ENCODE measurements at places on chromosomes 4 and X.
A peak's percentile ranks its signal among the peaks of the same experiment; 100 is the strongest.

DNA sequence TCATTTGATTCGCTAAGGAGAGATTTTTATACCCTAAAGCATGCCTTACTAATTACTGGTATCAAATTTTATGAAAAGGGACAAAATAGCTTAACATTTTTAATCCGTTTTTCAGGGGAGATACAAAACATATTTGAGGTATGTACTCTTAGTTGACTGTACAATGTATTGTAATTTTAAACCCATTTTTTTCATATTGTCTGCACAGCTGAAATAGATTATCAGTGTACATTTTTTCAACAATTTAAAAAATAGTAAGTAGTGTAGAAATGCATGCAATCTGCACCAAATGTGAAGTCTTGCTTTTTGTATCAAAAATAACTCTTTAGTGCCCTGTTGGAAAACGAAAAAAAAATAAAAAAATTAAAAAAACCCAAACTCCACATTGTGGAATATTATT, 82.2 kb downstream of the TENM3 start:
- no peak for DNase-seq

GRCh38 chrX:7146703-7147412, 654 bp upstream of the STS start:
- no peak for DNase-seq

DNA sequence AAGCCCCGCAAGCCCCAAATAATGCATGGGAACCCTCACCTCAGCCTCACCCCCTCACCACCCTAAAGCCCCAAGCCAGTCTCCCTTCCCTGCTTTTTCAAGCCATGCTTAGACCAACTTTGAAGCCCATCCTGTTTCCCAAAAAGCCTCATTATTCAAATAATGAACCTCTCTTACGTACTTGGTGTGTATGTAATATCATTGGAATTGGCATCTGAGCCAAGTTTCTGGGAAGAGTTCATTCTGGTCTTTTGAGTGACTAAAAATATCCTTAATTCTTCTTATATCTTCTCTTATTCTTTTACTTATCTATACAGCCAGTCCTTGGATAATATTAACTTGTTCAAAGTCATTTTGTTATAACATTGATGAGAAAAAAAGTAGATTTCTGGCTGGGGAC, 875.8 kb upstream of the SLIT2 start:
- no peak for DNase-seq

GRCh38 chr4:142336251-142336934, 509.7 kb downstream of the INPP4B start:
- DNase-seq = no peak

DNA sequence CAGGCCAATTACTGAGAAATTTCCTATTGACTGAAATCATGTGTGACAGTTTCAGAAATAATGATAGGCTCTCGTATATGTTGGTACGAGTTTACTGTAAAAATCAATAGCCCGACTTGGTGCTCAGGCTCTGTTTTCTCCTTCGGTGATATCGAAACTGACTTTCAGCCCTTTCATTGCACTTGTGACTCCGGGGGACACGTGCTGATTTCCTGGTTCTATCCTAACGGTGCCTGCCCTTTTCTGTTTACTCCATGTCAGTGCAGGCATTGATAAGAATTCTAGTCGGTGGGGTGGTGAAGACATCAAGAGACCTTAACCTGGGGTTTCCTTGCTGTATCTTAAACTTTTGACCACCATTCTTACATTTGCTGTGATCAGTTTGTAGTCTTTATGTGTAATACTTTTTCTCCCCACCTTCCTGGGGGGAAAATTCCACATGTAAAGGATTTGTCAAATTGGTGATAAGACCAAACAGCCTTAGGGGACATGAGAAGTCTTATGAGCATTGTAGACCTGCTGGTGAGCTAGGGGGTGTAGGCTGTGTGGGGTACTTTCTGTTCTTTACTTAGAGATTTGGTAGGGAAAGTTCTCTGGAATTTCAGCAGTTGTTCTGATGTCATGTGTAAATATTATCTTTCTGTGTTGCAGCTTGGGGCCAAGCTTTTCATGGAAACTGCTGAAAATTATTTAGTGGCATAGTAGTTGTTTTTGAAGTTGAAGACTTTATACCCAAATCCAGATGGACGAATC, 52.7 kb downstream of the TMEM131L start:
- DNase-seq = no peak

GRCh38 chrX:319579-320125, 1.1 kb upstream of the GTPBP6 start:
- no peak for DNase-seq

GRCh38 chr4:140105436-140105835, 48.5 kb downstream of the MAML3 start:
- DNase-seq = no peak

- no peak for DNase-seq
Observed at GRCh38 chr4:22573198-22573597, 57.3 kb upstream of the ADGRA3 start.

- DNase-seq = no peak
Observed at GRCh38 chrX:13863324-13863723, 46.4 kb upstream of the GPM6B start.

DNA sequence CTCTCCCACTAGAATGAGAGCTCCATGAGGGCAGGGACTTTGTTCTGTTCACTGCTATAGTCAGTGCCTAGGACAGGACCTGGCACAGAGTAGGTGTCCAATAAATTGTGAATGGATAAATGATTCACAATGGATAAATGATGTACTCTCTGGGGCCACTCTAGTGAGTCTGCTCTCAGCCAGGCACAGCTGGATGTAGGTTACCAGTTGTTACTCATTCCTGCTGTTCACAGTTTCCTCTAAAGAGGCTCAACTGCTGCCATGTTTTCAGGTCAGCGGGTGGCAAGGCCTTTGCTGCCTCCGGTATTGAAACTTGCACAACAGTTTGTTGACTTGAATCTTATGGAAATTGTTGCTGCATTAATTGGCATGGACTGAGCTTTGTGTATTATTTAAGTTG, 99.1 kb downstream of the NHSL2 start:
- DNase-seq = no peak

DNA sequence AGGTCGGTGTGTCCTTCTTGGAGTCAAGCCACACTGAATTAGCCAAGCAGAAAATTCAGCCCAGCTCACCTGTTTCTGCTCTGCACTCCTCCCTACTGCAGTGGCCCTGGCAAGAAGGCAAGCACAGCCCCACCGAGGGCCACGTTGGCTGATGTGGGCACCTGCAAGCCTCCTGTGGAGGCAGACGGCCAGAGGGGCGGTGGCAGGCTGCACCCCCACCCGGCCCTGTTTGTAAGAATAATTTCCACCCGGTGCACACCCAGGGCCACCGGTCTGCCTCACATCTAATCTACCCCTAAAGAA, 18.8 kb downstream of the PPP2R2C start:
- DNase-seq = no peak

DNA sequence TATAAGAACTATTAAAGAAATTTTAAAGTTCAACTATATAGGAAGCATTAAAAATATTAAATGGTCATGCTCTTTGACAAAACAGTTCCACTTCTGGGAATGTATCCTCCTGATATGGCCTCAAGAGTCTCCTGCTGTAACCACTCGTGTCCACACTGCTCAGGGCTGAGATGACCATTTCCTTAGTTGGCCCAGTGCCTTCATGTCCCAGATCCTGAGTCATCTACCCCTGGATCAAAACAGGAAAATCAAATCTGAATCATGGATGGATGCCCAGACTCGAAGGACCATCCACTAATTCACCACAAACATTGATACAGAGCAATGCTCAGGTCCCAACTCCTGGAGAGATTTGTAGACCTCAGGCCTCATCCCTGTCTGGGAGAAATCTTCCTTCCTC, 44.7 kb downstream of the GPRASP3 start:
- no peak for DNase-seq

- no peak for DNase-seq
Observed at GRCh38 chrX:21166272-21166982, 207.8 kb upstream of the CNKSR2 start.

DNA sequence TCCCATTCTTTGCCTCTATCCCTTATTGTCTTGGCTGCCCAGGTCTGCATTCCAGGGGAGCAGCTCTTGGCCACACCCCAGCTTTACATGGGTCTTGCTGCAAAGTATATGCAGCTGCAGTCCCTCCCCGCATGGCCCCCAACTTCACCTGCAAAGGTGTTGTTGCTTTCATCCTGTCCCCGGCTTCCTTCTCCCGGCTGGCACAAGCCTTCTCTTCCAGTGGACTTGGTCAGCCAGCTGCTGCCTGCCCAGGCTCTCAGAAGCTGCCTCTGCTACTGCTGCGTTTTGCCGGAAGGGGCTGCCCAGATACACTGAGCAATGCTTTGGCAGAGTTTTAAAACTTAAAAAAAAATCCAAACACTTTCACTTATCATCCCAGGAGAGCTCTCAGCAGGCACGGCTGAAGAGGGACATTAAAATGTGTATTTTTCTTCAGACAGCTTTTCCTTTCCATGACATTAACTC, 121.2 kb upstream of the PDLIM3 start:
- DNase-seq = no peak

GRCh38 chr4:40325406-40326019, 9.6 kb upstream of the CHRNA9 start:
- peak; percentile 40 for DNase-seq

- DNase-seq = no peak
Observed at GRCh38 chrX:3576886-3577501, 136.5 kb downstream of the PRKX start.

- DNase-seq = no peak
Observed at GRCh38 chr4:94932366-94932765, 174.6 kb downstream of the BMPR1B start.

DNA sequence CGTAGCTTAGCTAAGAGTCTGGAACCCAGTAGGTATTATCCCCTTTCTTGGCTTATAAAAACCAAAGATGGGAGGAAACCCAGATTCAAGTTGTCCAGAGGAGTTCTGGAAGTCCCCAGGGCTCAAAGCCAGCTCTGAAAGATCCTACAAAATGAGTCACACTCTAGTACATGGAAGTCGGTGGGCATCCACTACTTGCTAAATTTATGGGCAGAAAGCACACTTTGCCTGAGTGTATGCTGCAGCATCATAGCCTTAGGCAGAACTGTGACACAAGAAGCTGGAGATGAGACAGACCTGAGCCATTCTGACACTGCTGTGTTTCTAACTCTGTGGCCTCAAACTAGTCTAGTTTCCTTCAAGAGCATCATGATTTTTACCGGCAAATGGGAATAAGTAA, 429.3 kb downstream of the AFF2 start:
- no peak for DNase-seq

DNA sequence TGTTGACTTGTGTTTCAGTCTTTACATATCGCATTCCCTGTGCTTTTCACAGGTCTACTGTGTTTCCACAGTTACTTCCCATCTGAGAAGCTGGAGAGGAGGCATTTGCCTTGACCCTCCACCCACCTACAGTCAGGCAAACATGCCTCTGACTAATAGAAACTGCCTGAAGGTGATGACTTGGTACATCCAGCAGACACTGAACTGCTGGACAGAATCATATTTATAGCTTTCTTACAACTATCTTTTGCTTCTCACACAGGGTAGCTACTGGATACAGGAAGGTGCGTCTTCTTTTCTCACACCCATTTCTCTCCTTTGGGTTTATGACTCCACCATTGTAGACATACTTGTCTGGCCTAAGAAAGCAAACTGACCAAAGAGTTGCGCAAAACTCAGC, 58.0 kb downstream of the VGLL1 start:
- no peak for DNase-seq

DNA sequence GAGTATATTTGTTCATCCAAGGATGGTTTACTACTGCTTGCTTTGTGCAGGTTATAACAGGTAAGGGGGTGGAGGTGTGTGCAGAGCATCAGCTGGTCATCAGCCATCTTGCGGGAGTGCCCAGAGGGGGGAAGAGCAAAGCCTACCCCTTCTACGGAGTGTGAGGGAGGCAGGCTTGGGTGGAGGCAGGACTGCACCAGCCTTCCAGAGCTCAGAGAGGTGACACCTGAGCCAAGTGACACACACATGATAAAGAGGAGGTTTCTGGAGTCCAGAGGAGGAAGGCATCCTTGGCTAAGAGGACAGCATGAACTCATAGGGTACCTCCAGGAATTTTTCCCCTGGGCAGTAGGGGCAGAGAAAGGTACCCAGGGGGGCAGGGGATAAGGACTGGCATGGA, 126.6 kb downstream of the TBL1X start:
- no peak for DNase-seq

DNA sequence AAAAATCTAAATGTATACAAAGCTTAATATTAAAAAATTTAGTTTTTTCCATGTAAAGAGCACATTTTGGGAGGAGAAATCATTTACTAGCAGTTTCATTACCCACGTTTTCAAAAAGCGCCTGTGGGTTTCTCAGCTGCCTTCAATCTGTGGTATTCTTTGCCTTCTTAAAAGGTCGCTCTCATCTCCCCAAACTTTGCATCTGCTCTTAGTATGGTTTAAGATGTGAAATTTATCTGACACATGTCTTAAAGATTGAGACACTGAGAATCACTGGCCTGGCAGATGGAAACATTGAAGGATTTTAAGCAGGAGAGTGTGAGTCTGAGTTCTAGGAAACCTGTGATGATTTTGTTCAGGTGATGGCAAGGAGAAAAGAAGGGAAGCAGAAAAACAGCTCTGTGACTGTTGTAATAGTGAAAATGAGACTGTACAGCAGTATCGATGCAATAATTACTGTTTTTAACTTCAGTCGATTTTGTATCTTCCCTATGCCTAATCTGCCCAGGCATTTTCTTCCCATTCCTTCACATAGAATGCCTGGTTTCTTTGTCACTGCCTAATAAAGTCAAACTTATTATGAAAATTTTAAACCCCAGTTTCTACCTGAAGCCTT, 75.9 kb downstream of the PAQR3 start:
- DNase-seq = no peak

DNA sequence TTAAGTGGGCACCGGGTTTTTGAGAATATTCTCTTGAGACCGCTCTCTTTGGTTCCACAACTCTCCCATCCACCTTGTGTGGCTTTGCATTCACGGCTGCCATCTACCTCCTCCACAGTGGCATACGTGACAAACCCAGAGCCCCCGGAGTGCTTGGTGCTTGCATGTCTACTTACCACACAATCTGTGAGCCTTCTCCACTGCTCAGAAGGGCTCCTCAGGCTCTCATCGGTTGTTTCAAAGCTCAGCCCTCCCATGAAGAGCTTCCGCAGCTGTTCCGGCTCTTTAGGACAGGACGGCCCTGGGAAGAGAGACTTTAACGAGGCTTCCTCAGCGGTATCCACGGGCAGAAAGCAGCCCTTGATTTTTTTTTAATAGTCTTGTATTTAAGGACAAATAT, 167.6 kb upstream of the ANK2 start:
- DNase-seq = no peak

DNA sequence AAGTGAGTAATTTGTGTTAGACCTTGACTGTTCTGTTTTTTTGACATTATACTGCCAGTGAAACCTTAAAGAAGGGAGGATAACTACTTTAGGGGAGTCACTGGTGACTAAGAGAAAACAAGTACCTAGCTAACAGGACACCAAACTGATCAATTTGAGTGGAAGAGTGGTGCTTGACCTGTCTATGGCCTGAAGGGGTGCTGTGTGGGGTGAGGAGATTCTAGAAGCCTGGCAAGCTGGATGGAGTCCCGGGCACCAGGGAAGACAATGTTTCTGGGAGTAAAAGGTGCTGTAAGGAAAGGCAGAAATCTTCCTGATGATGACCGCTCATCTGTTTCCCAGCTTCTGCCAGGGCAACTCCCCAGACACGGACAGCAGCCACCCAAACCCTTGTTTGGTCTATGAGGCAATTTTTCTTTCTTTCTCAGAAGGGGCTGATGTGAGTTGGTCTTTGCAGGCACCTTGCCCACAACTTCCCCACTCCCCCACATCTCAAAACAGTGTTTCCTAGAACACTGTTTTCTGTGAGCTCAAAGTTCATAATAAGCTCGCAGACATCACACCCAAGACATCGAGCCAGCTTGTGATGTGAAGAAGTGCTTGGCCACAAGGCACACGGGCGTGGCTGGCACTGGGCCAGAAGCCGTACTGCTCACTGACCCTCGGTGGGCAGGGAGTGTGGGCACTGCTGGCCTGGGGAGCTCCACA, 4.6 kb downstream of the TXK start:
- no peak for DNase-seq

All from stimulated activated CD4-positive, alpha-beta T cell treated with anti-CD3 and anti-CD28 coated beads, TNF-alpha, amount 100 ng/mL, for 4 hours (primary cell).